ENCODE measurements at places on chromosomes 13 and 19. TPM values are rescaled to one million over a fixed set of nuclear protein-coding genes. Genes with fewer than 3 reads are reported as not detected.
A peak's percentile ranks its signal among the peaks of the same experiment; 100 is the strongest.

DNA sequence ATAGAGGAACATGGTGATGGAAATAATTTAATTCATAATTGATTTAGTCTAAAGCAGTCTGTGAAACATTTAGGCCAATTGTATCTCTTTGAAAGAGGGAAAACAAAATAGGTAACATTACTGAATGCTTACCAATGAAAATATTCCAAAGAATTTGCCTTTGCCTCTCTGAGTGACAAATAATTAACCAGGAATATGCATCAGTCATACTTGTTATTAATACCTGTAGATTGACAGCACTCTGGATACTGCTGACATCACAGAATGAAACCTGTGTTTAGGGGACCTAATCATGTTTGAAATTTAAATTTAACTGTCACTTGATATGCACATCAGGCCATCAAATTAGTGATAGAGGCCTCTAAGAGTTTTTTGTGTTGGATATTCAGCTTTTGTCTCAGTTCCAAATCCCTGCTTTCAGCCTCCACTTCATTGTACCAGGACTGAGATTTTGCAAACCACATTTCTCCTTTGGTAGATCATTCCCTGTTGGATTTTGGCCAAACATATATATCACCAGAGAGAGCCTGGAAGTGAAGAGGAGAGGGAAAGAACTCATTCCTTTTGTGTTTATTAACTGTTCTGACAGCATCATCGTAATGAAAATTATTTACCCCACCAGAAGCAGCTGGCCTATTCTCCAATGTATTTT lies 64.8 kb upstream of the KLHL1 start:
- no peak for DNase-seq

- DNase-seq, result no peak
Observed at GRCh38 chr19:50518091-50519005, 4.6 kb upstream of the ASPDH start.

- DNase-seq, result peak; percentile 54
Observed at GRCh38 chr19:3670796-3671679, 29.2 kb downstream of the PIP5K1C start.

DNA sequence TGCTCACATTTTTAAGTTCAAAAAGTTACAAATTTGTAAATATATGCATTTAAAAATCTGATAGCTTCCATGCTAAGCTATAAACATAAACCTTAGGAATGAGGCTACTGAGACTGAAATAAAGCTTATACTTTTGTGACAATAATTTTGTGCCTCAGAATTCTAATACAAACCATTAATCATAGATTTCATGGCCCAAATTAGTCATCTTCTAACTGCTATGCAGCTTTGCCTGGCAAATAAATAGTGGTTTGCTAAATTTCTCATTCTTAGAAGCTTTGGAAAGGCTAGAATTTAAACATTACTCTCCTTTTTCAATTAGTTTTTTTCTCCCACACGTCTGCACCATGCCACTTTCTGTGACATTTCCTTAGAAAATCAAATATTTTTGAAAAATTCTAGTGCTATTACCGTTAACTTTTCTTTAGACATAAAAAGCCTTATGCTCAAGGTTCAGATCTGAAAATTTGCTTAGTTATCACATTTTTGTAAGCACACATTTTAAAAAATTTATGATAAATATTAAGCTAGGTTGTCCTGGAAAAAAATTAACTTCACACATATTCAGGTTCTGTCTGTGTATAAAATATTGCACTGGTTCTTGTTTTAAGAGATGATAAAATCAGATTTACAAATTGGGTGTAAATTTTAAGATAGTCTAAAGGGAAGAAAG lies 46.9 kb downstream of the FNDC3A start:
- no peak for DNase-seq

DNA sequence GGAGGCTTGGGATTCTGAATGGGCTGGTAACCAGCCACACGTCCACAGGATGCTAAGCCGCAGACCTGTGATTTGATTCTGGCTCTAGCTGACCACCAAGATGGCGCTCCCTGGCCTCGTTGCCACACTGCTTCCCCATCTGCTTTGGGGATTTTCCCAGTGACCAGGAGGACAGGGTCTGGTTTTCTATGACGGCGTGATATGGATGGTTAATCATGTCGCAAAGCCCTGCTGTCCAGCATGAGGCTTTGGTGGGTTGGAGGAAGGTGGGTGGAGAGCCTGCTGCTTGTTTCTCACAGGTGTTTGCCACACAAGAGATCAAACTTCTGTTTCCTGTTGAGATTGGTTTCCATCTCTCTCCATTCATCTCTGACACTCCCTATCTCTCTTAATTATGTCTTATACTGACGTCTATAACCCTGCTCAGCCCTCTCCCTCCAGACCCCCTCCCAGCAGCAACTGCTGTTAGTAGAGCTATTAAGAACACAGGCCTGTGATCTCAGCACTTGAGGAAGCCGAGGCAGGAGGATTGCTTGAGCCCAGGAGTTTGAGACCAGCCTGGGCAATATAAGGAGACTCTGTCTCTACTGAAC lies 102.7 kb downstream of the SIPA1L3 start:
- DNase-seq, result no peak

DNA sequence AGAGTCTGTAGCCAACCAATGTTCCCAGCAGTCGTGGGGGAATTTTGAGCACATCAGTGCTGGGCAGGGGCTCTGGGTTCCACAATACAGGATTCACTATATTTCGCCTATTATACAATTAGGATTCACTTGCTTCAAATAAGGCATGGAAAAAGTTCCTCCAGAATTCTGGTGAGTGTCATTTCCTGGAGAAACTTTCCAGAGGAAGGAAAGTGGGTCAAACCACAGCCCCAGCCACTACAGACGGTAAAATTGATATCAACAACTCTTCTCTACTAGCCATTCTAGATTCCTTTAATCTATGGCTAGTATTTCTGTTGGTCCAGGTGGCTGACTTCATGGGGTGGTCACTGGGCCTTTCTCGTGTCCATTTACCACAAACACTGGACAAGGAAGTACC lies 10.5 kb downstream of the MYCBP2 start:
- no peak for DNase-seq

GRCh38 chr13:112958127-112958989 lies 10.7 kb upstream of the MCF2L start:
- no peak for DNase-seq

DNA sequence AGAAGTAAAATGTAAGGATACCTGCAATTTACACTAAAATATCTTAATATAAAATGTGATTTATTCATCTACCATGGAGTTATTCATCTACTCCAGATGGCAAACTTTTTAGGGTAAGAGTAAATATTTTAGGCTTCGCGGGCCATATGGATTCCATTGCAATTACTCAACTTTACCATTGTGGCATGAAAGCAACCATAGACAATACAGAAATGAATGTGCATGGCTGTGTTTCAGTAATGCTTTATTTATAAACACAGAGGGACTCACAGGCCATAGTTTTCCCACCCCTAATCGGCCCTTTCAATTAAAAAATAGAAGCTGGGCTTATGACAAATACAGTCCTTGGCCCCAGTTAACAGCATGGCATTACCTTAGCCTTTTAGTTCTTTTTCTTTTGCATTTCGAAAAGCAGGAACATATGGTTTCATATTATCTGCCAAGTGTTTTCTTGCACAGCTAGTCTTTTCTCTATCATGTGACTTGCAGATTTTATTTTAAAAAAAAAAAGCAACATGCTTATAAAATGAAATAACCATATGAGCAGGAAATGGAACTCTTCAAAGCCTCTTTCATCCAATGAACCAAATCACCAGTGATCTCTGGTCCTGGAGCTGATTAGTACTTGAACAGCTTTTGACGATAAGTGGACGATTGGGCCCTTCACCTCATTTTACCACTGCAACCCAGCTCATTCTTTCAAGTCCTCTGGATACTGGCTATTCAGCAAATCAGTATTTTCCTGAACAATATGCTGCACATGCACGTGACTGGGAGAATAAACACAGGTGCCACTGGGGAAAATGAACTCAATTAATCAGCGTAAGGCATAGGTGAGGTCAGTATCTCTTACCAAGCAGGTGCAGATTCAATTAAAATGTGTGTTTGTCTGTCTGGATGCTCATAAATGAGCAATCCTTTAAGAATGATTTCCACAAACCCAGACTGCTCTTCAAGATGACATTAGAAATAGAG lies 63.9 kb downstream of the LHFPL6 start:
- DNase-seq, result no peak

GRCh38 chr13:108734676-108735075 lies 105.3 kb downstream of the MYO16 start:
- DNase-seq, result peak; percentile 13

DNA sequence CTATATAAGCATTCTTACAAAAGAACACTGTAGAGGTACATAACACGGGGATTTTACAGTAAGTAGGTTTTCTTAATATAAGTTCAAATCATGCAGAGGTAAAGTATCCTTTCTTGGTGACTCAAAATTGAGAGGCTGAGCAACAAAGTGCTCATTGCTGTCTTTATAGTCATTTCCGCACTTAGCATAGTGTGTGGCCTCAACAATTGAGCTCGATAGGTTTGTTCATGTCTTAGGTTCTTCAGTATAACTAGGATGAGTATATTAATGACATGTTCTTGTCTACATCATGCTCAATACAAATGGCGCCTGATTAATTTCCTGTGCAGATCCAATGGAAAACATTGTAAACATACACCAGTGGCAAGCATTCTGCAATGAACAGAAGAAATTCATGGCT lies 1.4 kb downstream of the WDFY2 start:
- DNase-seq, result no peak

- peak; percentile 87 for DNase-seq
Observed at GRCh38 chr19:18385675-18386542, at the start of gene GDF15. TSS of gene GDF15 (plus strand) at chr19:18386158. CDS start at chr19:18386190, 32 bp downstream.

DNA sequence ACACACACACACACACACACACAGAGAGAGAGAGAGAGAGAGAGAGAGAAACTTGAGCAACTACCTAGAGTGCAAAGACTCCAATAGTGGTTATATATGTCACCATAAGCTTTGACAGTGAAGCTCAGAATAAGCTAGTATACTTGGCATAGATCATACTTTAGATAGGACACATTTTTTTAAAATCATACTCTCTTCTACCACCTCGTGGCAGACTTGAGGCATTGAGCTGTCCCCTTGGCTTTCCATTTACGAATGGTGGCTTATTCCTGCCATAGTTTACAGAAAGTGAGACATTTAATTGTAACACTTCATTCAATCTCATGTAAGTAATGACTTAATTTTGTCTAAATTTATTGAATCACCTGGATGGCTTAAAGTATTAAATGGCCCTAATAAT lies 108.2 kb downstream of the EDNRB start:
- DNase-seq, result peak; percentile 22

DNA sequence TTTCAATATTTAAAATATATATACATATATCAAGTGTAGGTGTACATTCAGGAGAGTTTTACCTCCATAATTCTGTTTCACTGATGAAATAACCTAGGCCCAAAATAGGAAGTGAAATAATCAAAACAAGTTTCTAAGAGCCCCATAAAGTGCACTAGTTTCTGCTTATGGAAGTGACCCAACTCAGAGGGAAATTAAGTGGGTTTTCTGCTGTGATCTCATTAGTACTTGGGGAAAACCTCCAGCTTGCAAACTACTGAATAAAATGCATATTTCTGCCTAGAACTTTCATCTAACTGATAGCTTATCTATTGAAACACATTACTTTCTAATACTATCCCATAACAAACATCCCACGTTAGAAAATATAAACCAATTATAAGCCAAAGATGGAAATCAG lies 45.4 kb upstream of the MIR17HG start:
- no peak for DNase-seq

- no peak for DNase-seq
Observed at GRCh38 chr13:21219036-21219381, 42.6 kb downstream of the MRPL57 start.

DNA sequence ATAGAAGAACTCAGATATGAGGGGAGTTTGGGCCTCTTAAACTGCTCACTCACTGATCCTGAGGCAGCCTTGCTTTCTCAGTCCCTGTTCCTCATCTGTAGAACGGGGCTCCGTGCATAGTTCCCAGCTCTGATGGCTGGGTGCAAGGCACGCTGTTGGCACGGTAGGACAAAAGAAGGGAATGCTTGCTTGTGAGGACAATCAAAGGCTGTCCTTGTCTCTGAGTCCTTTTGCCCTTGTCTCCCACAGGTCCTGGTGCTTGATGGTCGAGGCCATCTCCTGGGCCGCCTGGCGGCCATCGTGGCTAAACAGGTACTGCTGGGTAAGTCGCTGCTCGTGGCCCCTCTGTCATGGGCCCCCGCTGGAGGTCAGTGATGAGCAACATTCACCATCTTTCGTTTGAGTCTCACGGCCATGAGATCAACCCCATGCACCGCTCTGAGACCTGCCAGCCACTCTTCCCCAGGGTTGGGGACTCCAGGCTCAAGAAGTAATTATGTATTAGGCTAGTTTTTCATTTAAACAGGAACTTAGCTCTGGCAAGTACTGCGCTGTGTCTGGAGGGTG lies 2.3 kb downstream of the RPL13A start:
- peak; percentile 54 for DNase-seq

DNA sequence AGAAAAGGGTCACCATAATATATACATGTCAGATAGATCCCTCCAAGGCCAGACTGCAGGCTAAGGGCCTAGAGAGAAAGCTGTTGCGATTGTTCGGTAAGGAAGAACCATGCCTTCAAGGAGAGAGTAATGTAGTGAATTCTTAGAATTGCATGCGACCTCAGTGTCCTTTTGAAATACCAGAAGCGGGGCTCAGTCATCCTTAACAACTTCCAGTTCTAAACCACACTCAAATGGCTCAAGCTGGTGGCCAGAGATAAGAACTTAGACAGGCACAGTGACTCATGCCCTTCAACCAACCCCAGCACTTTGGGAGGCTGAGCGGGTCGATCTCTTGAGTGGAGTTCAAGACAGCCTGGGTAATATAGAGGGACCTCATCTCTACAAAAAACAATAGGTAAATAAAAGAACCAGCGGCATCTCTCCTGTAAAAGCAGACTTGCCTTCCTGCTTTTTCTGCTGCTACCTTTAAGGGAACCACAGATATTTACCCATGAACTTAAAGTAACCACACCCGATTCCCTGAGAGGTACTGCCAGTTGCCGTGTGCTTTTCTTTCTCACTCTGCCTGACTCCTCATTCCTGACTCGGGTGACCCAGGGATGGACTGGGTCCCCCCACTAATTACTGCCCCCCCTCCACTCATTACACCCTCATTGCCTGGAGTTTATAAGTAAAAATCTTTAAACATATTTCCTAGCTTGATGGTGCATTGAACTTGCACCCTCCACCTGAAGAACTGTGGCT lies 15.4 kb upstream of the SIGLEC6 start:
- DNase-seq, result no peak

- DNase-seq, result no peak
Observed at GRCh38 chr19:4345342-4346019, 2.1 kb downstream of the MPND start.

- DNase-seq, result no peak
Observed at GRCh38 chr13:34107806-34108205, 289.9 kb downstream of the RFC3 start.

GRCh38 chr13:23518231-23518630 lies 52.0 kb upstream of the TNFRSF19 start:
- no peak for DNase-seq

TMEM238 gene
- total RNA-seq, result 2.0 TPM

LIM2 gene
- total RNA-seq, result not detected

ATP8B3 gene
- total RNA-seq, result 1.7 TPM

ARL11 gene
- total RNA-seq, result not detected

F10 gene
- total RNA-seq, result 0.61 TPM

NECTIN2 gene
- total RNA-seq, result 29.4 TPM

CHST8 gene
- 0.12 TPM for total RNA-seq

ATP12A gene
- total RNA-seq, result 0.10 TPM

LILRB5 gene
- total RNA-seq, result not detected

AMH gene
- 5.8 TPM for total RNA-seq

Measured in NCI-H460 (cell line).